Kasumi-1 (cell line): ENCODE measurements at places on chromosomes 2 and 18.

DNA sequence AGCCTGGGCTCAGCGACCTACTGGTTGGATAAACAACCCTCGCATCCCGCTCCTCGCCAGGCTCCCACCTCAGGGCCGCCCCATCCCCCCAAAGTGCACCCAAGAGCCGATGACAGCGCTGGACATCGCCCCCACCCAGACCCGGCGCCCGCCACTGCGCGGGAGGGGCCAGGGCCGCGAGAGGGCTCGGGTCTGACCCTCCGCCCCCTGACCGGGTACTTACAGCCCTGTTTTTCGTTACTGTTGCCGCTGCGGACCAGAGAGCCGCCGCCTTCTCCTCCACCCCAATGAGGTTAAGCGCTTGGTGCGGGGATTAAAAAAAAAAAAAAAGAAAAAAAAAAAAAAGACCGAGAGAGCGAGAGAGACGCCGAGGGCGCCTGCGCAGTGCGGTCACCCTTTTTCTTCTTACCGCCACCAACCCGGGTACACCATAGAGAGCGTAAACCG lies at the start of gene CLASP1:
Gene CLASP1 (minus strand): TSS at position 314 of the 447 bp plus-strand sequence. CDS start 43,567 bp downstream, outside the sequence.
- DNase-seq = no peak

GRCh38 chr2:231348173-231348572 lies 47.3 kb upstream of the B3GNT7 start:
- DNase-seq = no peak

GRCh38 chr18:681985-682384 lies 24.5 kb downstream of the TYMS start:
- DNase-seq = no peak

- DNase-seq = peak; percentile 79
Measured at GRCh38 chr2:42792087-42792582, 248 bp downstream of the HAAO start.
